MG63 (cell line): ENCODE measurements at places on chromosomes 6 and 20.

- DNase-seq = no peak
Measured at GRCh38 chr6:72826744-72827438, 205.0 kb downstream of the KCNQ5 start.

GRCh38 chr6:101595276-101595675, 201.8 kb downstream of the GRIK2 start:
- no peak for DNase-seq

DNA sequence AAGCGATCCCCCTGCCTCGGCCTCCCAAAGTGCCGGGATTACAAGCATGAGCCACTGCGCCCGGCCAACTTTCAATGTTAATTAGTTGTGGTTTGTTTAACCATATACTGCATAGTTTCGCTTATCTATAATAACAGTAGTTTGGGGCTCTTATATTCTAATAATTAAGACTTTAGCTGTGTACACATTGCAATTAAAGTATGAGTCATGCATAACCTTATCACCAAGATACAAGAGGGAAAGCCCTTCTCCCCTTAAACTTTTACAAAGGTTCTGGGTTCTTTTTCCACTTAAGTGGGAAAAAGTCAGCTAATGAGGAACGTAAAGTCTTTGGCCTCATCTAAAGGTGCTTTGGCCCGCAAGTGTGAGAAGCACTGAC, 3.2 kb upstream of the MCCD1 start:
- no peak for DNase-seq

GRCh38 chr6:11729076-11729475, 49.5 kb downstream of the ADTRP start:
- DNase-seq = no peak

GRCh38 chr20:64077094-64077493, 2.2 kb downstream of the RGS19 start:
- DNase-seq = no peak
